ENCODE measurements at places on chromosomes 1 and 21.

GRCh38 chr1:233010146-233010545 lies 59.7 kb downstream of the NTPCR start:
- DNase-seq, result no peak

DNA sequence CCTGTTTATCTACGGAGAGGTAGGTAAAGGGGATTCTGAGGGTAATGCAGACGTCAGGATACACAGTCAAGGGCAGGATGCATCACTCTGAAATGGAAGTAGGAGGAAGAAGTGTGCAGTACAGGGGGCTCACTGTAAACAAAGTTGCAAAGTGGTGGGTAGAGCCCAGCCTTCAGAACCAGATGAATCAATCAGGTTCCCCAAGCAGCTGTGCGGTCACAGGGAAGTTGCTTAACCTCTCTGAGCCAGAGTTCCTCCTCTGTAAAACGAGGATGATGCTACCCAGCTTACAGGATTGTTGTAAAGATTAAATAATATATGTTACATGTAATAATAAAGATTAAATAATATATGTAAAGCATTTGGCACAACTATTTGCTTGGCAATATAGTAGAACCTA lies 13.5 kb upstream of the MYOM3 start:
- no peak for DNase-seq

DNA sequence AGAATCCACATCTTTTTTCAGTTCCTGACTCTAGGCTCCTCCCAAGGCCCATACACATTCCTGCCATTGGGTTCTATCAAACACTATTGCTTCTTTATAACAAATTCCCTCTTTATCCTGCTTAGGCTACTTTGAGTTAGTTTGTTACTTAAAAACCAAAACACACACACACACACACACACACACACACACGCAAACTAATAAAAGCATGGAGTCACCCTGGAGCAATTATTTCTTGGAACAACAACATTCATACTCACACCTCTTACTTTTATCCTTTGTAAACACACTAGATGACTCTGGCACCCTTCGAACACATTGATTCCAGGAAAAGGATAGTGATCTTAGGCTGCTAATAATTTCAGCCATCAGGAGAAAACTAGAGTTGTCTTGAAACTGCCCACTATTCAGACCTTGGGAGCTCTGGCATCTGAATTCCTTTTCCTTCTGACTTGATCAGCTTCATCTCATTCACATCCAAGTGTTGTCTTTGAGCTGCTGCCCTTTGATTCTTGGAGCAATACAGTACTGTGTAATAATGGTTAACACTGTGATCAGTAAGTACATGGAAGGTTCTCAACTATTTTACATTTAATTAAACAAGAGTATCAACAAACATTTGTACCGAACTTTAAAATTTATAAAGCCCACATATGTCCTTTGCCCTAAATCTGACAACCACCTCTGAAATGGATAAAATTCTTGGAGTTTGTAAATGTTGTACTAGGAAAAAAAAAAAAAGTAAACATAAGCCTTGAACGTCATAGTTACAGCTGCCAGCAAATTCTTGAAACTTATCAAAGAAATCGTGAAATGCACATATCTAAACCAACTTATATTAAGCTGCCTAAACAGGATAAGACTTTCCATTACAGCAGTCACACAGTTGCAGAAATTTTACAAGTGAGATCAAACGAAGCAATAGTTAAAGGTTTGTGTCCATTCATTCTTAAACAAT lies 2.8 kb upstream of the SEC22B start:
- no peak for DNase-seq

GRCh38 chr1:157089789-157090188 lies 9.8 kb downstream of the ETV3L start:
- no peak for DNase-seq

DNA sequence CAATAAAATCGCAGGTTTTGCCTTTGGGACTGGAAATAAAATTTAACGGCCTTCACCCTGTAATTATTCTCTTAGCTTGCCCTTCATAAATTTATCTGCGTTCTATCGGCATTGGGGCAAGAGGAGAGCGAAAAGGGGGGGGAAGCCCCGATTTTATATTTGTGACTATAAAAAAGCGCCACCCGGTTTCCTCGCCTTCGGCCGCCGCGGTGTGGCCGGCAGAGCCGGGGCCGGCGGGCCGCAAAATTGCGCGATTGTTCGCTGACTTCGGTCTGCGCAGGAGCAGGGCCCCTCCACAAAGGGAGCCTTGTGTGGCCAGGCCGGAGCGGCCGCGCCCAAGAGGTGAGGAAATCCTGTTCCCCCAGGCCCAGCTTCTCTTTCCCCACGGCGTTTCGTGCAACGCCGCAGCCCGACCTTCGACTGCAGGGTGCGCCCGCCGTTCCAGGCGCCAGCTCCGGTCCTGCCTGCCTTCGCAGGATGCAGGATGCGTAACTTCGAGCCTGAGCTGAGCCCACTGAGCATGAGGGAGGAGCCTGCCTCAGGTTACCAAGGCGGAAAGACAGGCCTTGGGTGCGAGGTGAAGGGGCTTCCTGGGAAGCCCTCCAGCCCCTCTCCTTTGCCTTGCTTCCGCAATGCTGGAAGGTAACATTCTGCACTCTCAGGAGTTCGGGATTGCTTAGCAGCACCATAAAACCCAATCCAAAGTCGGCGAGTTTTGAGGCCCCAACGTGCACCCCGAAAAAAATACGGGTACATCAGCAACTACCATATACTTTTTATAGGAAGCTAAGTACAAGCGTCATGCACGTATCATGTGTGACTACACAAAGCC lies 4.9 kb upstream of the TBX15 start:
- no peak for DNase-seq

- no peak for DNase-seq
Observed at GRCh38 chr1:9302745-9303524, 10.2 kb downstream of the SPSB1 start.

GRCh38 chr1:3017440-3018050 lies 3.7 kb upstream of the ACTRT2 start:
- DNase-seq, result no peak

DNA sequence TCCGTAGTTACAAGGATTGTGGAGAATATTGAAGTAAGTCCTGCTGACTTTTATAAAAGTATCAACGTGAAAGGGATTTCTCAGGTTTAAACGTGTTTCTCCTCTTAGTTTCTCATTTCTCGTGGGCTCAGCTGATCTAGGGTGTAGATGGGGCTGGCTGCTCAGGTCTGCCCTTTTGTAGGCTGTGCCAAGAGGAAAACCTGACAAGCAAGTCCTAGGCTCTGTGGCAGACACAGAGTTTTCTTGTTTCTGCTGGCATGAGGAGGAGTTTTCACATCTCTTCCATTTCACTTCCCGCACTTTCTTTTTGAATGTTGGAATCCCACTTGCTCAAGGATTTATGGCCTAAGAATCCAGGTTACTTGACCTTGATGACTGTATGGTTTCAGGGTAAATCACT lies 14.8 kb downstream of the VPS13D start:
- DNase-seq, result no peak

- DNase-seq, result no peak
Observed at GRCh38 chr1:4724695-4725250, 70.4 kb downstream of the AJAP1 start.

DNA sequence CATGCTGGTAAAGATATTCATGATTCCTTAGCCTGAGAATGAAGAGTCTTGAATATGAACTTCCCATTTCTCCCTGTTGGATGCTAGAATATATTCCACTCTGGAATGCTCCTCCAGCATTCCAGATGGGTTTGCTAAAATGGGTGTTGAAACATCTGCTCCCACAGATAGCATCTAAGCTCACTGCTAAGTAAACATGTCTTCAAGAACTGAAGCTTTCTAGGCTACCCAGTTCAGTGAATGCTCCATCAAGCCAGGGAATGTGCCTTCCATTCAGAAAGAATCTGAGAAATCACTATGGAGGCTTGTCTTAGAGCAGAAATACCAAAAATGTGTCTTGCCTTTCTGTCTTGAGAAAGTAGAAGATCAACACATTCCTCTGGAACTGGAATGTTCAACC lies 81.1 kb downstream of the TNFSF18 start:
- DNase-seq, result no peak

GRCh38 chr1:43273708-43274107 lies 3.9 kb downstream of the TMEM125 start:
- DNase-seq, result no peak

DNA sequence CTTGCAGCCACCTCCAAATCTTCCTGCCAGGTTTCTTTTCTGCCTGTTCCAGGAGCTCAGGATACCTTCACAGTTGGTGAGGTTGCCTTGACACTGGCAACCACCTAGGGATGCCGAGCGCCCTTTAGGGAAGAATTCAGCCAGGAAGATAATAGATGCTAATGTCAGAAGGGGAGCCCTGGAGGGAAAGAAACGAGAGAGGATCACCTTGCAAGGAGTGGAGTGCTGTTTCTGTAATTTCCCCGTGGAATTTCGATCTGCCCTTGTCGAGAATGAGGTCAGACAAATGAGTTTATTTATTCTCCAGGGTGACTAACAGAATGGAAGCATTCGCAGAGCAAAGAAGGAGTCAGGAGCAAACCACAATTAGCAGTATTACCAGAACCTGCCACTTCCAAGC lies 315.8 kb upstream of the KAZN start:
- DNase-seq, result no peak

- no peak for DNase-seq
Observed at GRCh38 chr1:170789063-170789462, 125.1 kb downstream of the PRRX1 start.

GRCh38 chr1:156379420-156380165 lies 10.6 kb downstream of the RHBG start:
- DNase-seq, result no peak

DNA sequence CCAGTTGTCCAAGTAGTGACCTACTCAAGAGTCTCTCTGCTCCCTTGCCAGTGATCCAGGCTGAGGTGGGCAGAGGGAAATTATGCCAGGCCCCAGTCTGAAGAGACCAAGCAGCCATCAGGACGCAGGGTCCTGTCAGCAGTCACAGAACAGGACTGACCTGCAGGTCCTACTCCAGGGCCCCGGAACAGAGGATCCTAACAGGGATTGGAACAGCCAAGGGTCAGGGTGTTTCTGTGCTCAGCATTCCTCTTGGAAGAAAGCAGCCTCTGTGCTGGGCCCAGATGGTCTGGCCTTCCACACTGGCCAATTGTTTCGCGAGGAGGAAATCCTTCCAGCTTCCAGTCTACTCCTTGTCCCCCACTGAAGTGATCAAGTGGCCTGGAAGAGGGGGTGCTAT lies 41.6 kb upstream of the USP1 start:
- no peak for DNase-seq

DNA sequence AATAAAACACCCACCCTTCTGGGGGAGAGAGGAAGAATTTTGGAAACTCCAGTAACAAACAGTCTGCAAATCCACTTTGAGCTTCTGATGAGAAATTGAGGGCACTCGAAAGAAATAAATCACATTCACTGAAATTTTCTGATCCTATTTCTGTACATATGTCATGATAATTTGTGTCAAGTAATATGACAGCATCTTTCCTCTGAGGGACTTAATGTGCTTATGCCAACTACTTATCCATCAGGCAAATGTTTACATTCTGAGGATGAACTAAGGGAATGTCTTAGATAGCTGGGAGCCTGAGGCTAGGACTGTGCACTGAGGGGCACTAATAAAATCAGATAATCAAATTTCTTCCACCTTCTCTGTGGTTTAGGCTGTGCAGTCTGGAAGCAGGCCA lies 44.5 kb downstream of the TSEN15 start:
- no peak for DNase-seq

DNA sequence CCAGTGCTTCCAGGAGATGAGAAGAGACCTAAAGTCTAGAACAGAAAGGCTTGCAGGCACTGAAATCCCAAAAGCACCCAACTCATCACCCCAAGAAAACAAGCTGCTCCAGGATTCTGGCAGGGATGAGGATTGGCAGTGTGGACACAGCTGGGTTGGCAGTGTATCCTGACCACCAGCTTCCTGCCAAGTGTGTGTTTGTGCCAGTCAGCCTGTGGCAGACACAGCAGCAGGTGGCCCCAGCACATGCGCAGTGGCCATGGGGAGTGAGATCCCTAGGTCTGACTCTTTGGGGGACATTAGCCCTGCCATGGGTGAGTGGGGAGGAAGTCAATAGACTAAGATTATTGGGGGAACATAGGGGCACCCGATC lies 8.7 kb upstream of the SNAPIN start:
- no peak for DNase-seq

DNA sequence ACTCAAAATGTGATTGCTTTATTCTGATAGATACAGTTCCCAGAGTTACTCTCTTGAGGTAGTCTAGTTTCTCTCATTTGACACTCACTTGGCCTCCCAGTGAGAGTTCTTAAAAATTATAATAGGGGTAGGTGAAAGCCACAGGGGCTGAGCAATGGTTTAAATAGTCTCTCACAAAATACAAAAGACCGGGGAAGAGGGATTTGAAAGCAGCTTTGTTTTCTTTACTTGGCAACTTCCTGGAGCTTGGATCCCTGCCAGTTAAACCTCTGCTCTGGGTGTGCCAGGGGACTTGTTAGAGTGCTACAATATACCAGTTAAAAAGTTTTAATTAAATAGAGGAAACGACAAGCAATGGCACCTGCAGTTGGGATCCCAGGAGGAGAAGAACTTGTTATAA lies 31.7 kb downstream of the OR13G1 start:
- no peak for DNase-seq

- no peak for DNase-seq
Observed at GRCh38 chr1:185419718-185420117, 102.7 kb upstream of the IVNS1ABP start.

- DNase-seq, result no peak
Observed at GRCh38 chr1:82830690-82831380, 1030.1 kb downstream of the ADGRL2 start.

GRCh38 chr1:75632350-75632949 lies 21.5 kb upstream of the SLC44A5 start:
- no peak for DNase-seq

DNA sequence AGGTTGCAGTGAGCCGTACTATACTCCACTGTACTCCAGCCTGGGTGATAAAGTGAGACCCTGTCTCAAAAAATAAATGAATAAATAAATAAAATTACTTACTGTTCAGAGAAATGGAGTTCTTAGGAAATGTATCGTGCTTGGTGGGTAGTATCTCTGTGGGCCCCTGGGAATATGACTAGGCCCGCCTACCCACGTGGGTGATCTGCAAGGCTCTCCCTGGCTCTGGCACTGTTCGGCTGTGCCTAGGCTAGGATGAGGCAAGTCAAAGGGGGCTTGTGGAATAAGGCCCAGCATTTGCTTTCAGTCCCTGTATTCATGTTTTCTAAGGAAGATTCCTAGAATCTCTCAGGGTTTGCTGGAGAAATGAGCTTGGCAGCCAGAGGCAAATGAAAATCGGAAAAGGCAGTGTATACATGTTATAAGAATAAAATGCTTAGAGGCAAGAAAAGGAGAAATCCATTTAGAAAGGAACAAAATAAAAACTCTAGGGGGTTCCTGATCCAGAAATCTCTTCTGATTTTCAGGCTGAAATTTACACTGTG lies 4.5 kb upstream of the CSRP1 start:
- no peak for DNase-seq

- no peak for DNase-seq
Observed at GRCh38 chr1:91201694-91202093, 179.9 kb upstream of the ZNF644 start.

GRCh38 chr1:36099681-36100341 lies 11.1 kb downstream of the ADPRS start:
- DNase-seq, result peak; percentile 71

- DNase-seq, result no peak
Observed at GRCh38 chr1:203751051-203751450, 13.9 kb upstream of the LAX1 start.

GRCh38 chr21:44522753-44523204 lies 17.2 kb downstream of the KRTAP10-1 start:
- no peak for DNase-seq

GRCh38 chr1:39825432-39825941 lies 36.8 kb upstream of the BMP8B start:
- DNase-seq, result no peak

GRCh38 chr1:173212952-173213491 lies 5.9 kb upstream of the TNFSF4 start:
- DNase-seq, result no peak

Data from activated T-cell treated with anti-CD3 and anti-CD28 coated beads for 4 hours (primary cell).